T-helper 9 cell (primary cell): ENCODE measurements at places on chromosomes 3 and 15.

- DNase-seq, result no peak
Measured at GRCh38 chr3:190130696-190131095, 10.0 kb upstream of the P3H2 start.

DNA sequence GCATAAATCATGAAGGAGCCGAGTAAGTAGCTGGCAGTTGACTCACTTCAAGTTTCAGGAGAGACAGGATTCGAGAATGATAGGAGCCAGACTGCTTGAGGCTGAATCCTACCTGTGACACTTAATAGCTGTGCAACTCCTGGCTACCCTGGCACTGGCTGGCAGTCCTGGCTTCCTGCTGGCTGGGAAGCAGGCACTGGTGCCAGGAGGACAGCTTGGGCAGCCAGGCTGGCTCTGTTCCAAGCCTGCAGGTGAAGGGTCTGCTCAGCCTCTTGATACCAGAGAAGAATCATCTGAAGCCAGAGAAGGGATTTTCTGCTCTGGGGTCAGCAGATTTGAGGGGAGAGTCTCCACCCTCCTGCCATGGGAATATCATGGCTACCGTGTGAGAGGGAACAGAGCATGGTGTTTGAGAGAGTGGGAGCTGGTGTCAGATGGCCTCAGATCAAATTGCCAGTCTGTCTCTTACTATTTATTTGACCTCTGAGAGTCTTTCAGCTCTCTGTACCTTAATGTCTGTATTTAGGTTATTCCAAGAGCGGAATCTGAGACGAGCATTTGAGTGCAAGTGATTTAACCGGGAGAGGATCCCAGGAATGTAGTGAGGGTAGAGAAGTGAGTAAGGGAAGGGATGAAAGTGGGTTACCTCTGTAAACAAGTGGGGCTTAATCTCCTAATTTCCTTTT lies 4.4 kb upstream of the XIRP1 start:
- DNase-seq, result no peak

DNA sequence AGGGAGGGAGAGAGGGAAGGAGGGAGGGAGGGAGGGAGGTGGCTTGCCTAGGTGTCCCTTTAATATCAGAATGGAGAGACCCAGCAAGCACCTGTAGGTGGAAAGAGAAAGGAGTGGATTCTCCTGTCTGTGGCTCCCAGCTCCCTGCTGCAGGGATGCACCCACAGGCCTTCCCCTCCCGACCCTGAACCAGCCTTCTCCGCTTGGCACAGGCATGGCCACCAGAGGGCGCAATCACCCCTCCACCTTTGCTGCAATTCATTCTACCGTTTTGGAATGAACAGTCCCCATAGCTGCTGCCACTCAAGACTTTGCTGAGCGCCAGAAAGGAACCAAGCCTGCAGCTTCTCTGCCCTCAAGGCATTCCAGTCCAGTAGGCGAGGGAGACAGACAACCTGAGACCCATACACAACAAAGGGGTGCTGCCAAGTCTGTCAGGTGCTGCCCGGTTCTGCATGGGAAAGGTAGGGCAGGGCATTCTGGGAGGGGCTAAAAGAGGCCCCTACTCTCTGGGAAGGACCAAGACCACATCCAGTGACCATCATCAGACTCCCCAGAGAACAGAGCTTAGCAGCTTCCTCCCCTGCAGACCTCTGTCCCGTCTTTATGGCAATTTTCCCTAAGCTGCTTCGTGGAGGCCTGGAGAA lies 4.9 kb downstream of the TLR9 start:
- peak; percentile 92 for DNase-seq

- DNase-seq, result no peak
Measured at GRCh38 chr3:195616681-195617080, 32.9 kb upstream of the APOD start.

DNA sequence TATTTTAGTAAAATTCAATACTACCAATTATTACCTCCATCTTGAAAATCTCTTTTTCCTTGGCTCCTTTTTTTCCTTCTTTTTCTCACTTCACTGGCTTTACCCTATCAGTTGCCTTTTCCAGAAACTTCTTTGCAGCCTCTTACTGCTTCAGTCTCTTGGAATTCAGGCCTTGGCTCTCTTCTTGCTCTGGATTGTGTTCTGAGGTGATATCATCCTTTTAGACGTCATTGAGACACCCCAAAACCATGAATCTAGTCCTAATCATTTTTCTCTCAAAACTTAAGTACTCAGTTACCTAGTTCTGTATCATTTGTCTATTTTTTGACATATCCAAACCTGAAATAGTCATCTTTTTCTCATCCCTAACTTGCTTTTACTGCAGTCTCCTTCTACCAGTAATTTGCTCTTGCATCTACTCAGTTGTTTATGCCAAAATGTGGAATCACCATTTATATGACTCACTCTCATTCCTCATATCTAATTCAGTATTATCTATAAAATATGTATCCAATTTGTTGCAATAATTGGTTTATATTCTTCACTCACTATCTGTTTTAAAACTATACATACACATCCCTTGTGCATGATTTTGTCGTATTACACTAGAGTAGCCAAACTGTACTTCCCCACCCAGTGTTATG lies 703.2 kb upstream of the CCDC54 start:
- no peak for DNase-seq

GRCh38 chr3:155034786-155035185 lies 45.3 kb upstream of the MME start:
- no peak for DNase-seq

GRCh38 chr15:26974120-26974780 lies 3.3 kb downstream of the GABRG3 start:
- DNase-seq, result no peak

DNA sequence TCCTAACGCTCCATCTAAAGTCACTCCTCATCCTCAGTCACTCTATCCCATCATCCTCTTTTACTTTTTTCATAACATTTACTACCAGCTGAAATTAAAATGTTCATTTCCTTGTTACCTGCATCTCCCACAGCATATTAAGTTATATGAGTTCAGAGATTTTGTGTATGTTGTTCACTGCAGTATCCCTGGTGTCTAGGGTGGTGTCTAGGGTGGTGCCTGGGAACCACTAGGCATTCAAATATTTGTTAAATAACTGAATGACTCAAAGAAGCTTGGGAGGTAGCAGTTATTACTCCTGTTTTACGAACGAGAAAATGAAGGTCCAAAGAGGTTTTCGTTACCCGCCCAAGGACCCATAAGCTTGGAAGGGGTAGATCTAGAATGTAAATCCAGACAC lies 1.9 kb upstream of the C3orf49 start:
- no peak for DNase-seq
